ENCODE measurements at places on chromosomes 13 and 19.

DNA sequence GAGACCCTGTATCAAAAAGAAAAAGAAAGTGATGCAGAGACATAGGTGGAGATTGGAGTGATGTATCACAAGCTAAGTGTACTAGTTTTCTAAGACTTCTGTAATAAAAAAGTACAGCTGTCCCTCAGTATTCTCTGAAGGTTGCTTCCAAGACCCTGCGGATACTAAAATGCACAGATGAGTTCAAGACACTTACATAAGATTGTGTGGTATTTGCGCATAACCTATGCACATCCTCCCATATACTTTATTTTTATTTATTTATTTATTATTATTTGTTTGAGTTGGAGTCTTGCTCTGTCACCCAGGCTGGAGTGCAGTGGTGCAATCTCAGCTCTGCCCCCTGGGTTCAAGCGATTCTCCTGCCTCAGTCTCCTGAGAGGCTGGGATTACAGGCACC lies 13.6 kb upstream of the HAS1 start:
- no peak for DNase-seq

GRCh38 chr13:46345866-46346265 lies 41.2 kb downstream of the RUBCNL start:
- DNase-seq = no peak

DNA sequence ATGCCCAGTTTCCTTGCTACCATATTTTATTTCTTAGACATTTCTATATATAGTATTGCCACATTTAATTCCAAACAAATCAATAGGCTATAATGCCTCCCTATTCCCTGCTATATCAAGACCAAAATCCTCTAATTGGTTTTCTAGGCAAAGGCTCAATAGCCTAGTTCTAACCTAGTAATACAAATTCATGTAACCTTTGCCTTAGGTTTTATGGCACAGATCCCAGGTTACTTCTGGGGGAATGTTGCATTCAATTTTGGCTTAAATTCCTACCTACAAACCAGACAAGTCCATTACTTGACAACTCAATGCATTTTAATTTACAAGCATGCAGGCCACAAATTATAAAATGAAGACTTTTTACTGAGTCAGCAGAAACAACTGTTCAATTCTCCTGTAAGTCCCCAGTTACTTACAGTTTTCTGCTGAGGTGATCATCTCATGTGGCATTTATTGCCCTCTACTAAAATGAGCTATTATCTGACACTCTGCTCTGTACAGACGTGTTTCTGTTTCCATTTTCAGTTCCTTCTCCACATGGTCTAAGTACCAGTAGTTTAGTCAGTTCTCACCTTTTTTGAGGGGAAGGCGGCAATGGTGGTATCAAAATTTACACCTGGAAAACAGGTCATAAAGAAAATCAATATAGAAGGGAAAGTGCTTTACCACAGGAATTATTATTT lies 11.7 kb downstream of the KCNRG start:
- DNase-seq = no peak

DNA sequence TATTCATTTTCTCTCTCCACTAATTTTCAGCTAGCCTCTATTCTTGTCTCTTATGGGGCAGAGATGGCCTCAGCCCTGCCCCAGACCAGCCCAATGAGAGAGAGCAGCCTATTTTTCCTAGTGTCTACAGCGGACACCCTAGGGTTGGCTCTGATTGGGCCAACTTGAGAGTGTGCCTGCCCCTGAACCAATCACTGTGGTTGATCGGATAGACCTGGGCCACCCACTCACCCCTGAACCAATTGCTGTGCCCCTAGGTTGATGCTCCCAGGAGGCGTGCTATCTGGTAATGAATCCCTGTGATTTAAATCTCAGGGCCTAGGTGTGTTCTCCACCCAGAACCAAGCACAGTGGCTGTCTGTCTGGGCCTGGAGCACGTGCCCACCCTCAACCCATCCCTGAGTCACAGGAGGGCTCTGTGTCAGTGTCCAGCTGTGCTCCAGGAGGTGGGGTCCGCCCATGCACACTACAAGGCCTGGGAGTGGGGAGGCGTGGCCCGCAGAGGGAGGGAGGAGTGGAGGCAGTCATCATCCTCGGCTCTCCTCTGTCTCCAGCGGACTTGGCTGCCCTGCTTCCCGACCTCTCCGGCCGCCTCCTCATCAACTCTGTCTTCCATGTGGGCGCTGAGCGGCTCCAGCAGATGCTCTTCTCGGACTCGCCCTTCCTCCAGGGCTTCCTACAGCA lies 14.9 kb upstream of the SCN1B start:
- DNase-seq = no peak

DNA sequence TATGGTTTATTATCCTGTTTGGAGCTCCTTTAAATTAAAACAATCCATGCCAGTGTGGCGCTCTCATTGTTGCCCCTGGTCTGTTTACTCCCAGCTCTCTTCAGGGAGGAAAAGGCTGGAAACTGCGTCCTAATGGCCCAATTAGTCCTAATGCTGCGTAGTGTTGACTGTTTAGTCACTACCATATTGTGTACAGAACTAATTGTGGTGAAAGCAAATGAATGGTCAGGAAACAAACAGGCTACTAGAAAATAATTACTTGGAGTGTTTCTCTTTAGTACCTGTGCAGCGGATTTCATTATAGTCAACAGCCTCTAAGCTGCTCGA lies 54.5 kb upstream of the MTIF3 start:
- DNase-seq = no peak

- no peak for DNase-seq
Measured at GRCh38 chr13:41048640-41049039, 12.7 kb upstream of the WBP4 start.

- DNase-seq = peak; percentile 18
Measured at GRCh38 chr13:44573790-44574465, 2.2 kb downstream of the TSC22D1 start.

DNA sequence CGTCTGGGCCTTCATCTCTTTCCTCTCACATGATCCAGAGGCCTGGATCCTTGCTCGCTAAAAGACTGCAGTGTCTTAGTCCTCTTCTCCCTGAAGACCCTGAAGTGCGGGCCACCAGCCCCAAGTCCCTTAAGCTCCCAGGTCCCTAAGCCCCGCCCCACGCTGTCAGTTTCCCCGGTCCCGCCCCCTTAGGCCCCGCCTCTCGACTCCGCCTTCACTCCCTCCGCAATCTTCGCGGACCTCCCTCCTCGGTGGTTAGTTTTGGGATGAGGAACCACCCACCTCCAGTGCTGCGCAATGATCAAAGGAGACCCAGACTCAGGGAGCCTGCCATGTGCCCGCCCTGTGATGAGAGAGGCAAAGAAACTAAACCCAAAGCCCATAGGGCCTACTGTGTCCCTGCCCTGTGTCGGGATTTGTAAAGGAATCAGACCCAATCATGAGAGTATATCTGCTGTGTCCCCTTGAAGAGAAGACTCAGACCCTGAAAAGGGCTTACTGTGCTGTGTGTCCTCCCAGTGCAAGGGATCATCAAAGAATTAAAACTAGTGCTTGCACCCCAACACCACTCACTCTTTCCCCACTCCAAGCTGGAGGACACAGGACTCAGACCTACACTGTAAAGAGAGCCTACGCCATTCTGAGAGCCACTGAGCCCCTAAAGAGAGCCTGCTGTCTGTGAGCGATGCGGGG lies 3.0 kb upstream of the COX6B1 start:
- DNase-seq = no peak

DNA sequence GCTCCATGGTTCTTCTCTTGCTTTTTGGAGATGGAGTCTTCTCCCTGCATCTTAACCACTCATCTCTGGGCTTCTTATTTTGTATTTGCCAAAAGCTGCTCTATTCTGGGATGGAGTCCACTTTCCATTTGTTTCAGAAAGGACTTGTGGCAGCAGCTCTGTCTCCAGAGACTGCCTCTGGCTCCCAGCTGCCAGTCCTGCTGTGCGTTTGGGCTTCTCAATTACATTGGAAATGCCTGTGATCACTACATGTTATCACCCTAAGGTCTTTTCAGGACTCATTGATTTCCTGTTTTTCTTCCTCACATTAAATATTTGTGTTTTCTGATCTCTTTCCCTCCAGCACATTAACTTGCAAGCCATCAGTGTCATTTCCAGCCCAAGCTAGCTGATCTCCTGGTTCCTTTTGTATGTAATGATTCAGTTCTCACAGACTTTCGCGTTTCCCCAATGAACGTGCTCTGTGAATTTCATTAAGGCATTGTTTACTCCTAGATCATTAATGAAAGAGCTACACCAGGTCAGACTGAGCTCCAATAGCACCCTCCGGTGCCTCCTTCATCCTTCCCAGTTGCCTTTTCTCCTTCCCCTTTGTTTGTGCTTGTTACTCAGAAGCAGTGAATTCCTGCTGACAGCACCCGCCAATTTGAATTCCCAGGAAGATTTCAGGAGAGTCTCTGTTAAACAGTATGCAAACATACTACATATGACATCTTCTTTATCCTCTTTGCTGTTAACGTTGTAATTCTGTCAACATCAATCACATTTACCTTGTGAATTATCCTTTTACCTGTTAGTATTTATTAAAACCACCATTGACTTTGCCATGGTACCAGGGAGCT lies 3.0 kb downstream of the CBY2 start:
- DNase-seq = no peak

DNA sequence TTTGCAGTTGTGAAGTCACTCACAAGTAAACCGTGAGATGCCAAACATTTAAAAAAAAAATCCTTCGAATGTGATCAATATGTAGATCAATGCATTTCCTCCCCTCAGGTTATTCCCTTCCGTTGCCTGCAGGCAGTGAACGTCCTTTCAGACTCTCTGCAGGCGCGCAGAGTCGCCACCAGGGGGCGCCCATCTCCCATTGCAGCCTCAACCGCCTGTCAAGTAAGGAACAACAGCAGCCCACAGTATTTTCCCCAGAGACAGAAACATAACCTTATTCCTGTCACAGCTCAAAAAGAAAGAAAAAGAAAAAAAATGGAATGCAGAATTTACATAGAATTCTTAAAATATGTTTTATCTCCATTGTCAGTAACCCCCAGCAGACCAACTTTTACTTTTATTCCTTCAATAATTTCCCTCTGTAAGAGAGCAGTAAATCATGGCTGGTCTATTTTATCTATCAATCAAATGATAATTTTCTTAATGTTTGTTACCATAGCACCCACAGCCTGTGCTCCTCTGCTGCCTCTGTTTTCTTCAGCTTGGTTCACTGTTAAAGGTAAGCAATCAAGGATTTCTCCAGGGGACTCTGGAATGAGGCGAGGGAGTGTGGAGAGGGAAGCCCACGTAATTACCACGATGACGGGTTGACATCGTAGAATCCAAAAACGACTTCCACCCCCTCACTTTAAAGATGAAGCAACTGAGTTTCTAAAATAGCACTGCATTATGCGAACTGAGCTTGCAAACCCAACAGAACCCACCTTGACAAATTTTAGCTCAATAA lies 637.6 kb upstream of the ARGLU1 start:
- DNase-seq = peak; percentile 64

GRCh38 chr19:30778061-30778460 lies 405.9 kb downstream of the ZNF536 start:
- no peak for DNase-seq

- DNase-seq = no peak
Measured at GRCh38 chr13:36509369-36509768, 77.1 kb downstream of the CCNA1 start.

Data from substantia nigra (tissue), 51 donors.